ENCODE measurements at places on chromosomes 12 and 14.
A peak's percentile ranks its signal among the peaks of the same experiment; 100 is the strongest.

GRCh38 chr14:97458661-97459579, 661.7 kb downstream of the VRK1 start:
- peak; percentile 62 for DNase-seq

DNA sequence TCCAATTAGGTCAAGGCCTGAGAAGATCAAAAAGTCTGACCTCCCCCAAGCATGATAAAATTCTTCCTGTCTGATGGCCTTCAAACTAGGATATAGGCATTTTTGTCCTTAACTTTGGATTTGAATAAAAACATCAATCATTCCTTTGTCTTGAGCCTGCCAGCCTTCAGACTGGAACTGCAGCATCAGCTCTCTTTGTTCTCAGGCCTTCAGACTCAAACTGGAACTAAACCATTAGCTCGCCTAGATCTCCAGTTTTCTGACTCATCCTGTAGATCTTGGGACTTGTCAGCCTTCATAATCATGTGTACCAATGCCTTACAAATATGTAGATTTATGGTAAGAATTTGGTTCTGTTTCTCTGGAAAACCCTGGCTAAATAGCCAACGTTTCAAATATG, 721.7 kb downstream of the GALC start:
- no peak for DNase-seq

GRCh38 chr12:96474206-96474605, 15.2 kb upstream of the CFAP54 start:
- no peak for DNase-seq

DNA sequence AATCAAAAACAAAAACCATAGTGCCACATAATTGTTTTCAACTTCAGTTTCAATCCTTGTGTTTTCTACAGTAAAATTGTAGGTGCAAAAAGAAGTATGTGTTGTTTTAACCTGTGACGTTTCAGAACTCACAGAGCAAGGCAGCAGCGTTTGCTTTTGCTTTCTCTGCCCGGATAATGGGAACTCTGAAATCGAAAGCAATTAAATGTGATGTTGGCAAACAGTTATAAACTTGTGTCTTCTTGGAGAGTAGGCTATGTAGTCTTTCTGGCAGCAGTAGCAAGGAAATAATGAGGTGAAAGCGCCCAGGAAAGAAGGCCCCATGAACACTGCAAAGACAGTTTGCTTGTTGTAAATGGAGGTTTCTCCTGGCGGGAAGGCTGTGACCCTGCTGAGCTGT, 39.1 kb downstream of the FNTB start:
- DNase-seq, result no peak

- no peak for DNase-seq
These were observed 39.2 kb upstream of the AMN1 start for GRCh38 chr12:31768046-31768445.

- DNase-seq, result no peak
These were observed 52.0 kb downstream of the PIK3C2G start for GRCh38 chr12:18313306-18313705.

DNA sequence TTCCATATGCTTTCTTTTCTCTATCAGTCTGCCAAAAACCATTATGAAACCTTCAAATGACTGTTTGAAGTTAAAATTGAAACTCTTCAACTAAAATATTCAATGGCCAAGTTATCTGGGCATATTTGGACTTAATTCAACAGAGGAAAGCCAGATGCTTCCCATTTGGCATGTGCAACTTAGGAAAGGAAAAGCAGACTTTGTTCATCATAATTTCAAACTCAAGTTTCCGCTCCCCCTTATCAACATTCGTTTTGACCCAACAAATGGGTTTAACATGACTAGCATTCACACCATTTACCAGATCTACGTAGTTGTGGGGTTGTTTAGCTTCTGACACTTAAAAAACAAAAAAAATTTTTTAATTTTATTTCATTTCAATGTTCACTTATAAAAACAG, 75.7 kb downstream of the PLEKHG7 start:
- DNase-seq, result no peak

GRCh38 chr14:76953311-76953945, 75.1 kb downstream of the IRF2BPL start:
- no peak for DNase-seq

GRCh38 chr14:35949920-35950513, 123.9 kb downstream of the BRMS1L start:
- DNase-seq, result no peak

GRCh38 chr12:41254004-41254914, 66.1 kb downstream of the PDZRN4 start:
- DNase-seq, result no peak

GRCh38 chr12:79874665-79875064, 60.2 kb downstream of the PPP1R12A start:
- no peak for DNase-seq

DNA sequence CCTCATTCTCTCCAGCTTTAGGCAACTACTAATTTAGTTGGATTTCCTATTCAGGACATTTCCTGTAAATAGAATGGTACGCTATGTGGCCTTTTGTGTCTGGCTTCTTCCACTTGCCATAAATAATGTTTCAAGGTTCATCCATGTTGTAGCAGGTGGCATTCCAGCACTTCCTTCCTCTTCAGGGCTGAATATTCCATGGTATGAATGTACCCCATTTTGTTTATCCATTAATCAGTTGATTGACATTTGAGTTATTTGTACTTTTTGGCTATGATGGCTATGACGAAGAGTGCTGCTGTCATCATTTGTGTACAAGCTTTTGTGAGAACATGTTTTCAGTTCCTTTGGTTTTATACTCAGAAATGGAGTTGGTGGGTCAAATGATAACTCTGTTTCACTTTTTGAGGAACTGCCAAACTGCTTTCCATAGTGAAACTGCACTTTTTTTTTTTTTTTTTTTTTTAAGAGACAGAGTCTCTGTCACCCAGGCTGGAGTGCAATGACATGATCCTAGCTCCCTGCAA, 6.5 kb upstream of the CDK2AP1 start:
- DNase-seq, result no peak

All from stimulated activated CD8-positive, alpha-beta memory T cell treated with anti-CD3 and anti-CD28 coated beads, Interleukin-7, amount 100 ng/mL, for 24 hours (primary cell).